ENCODE measurements at places on chromosomes 16 and 17.

DNA sequence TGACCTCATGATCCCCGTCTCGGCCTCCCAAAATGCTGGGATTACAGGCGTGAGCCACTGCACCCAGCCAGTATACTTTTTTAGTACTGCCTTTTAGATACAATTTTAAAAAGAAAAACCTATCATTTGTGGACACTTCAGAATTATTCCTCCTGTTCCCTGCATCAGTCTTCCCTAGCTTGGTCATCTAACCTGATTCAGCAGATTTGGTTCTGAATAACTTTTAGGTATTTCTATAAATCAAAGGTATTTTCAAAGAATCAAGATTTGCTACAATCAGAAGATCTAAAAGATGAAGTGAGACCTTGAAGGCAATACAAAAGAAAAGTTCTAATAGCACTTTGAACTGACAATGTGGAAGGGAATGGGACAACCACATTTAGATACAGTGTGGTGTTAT lies 30.0 kb downstream of the MBTD1 start:
- no peak for DNase-seq

DNA sequence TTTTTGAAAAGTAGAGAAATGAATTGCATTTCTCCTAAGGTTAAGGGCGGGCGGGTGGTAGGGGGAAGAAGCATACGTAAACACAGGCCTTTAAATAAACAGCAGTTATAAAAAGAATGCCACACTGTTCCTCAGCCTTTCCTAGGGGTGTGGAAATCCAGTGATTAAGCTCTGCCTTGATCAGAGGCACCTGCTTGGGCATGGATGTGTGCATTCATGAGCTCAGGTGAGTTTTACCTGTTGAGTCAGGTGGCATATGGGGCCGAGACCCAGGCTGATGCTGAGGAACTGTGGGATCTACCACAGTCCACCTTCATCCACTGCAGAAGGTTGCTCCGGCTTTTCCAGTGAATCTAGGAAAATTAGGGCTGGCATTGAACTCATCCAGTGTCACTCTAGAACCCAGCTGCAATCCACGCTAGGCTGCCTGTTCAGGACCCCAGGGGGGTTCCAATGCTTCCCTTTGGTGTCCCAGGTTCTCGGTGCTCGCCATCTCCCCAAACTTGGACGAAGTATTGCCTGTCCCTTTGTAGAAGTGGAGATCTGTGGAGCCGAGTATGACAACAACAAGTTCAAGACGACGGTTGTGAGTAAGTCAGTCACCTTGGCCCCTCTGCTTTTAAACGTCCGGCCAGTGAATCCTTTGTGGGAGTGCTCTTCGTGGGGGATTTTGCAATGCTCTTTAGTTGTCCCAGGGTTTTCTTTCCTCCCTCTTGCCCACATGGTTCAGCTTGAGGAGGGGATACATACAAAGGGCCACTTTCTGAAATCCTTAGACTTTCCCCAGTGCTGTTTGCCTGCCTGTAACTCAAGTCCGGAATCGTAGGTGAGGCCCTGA lies 72.7 kb downstream of the SDR42E1 start:
- no peak for DNase-seq

- no peak for DNase-seq
These were observed 97.5 kb downstream of the OR1D5 start for GRCh38 chr17:2965621-2966595.

DNA sequence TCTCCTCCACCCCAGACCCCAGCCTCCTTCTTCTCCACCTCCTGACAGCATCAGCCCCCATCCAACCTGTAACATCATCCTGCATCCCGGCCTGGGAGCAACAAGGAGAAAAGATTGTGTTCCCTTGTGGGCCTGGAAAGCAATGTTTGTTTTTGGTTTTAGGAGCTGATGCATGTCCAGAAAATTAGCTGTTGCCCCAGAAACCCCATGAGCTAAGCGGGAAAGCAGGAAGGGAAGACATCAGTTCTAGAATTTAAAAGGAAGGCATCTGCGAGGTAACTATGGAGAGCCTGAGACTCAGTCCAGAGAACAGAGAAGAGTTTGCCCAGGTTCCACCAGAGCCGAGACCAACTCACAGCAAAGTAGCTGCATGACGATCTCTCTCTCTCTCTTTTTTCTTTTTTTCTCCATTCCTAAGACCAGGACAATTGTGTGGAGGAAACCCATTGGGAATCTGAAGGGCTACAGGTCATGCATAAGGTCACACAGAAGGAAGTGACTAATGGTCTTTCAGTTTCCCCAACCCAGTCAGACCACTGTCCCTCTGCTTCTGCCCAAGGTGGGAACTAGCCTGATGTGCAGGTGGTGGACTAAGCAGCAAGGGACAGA lies 124.4 kb downstream of the SLC39A11 start:
- no peak for DNase-seq
